Ascending aorta (tissue), 2 donors: ENCODE measurements at places on chromosomes 7 and 10.

- H3K27me3 ChIP-seq: no peaks in the 10 kb centered on the region
- H3K36me3 ChIP-seq: no peaks in the 10 kb centered on the region
- DNase-seq: peak; percentile 98
- H3K4me3 ChIP-seq: peak overlapping the region; percentile 96
- no peaks in the 10 kb centered on the region for H3K4me1 ChIP-seq
- peak overlapping the region; percentile 100 for H3K27ac ChIP-seq
These were observed 685 bp downstream of the LUC7L2 start for GRCh38 chr7:139360210-139360947.

GRCh38 chr10:13649844-13650520 lies 63.2 kb downstream of the PRPF18 start:
- H3K4me1 ChIP-seq: no peaks in the 10 kb centered on the region
- no peak overlapping the region for H3K27ac ChIP-seq
- H3K27me3 ChIP-seq: no peaks in the 10 kb centered on the region
- H3K36me3 ChIP-seq: peaks cover 77% of the 10 kb centered on the region
- H3K4me3 ChIP-seq: no peak overlapping the region

- no peaks in the 10 kb centered on the region for H3K36me3 ChIP-seq
- H3K4me1 ChIP-seq: no peaks in the 10 kb centered on the region
- no peak overlapping the region for H3K27ac ChIP-seq
- no peaks in the 10 kb centered on the region for H3K27me3 ChIP-seq
- DNase-seq: no peak
These were observed 10.7 kb downstream of the DNA2 start for GRCh38 chr10:68461032-68461431.

- H3K27ac ChIP-seq: peak overlapping the region; percentile 98
- no peak for DNase-seq
- peaks cover 75% of the 10 kb centered on the region for H3K4me1 ChIP-seq
- peaks cover 9% of the 10 kb centered on the region for H3K36me3 ChIP-seq
These were observed 3.2 kb upstream of the SERPINE1 start for GRCh38 chr7:101123703-101124068.

- no peaks in the 10 kb centered on the region for H3K4me1 ChIP-seq
- no peaks in the 10 kb centered on the region for H3K36me3 ChIP-seq
- H3K4me3 ChIP-seq: no peak overlapping the region
- no peaks in the 10 kb centered on the region for H3K27me3 ChIP-seq
These were observed 649.0 kb upstream of the PCDH15 start for GRCh38 chr10:55449981-55450380.

DNA sequence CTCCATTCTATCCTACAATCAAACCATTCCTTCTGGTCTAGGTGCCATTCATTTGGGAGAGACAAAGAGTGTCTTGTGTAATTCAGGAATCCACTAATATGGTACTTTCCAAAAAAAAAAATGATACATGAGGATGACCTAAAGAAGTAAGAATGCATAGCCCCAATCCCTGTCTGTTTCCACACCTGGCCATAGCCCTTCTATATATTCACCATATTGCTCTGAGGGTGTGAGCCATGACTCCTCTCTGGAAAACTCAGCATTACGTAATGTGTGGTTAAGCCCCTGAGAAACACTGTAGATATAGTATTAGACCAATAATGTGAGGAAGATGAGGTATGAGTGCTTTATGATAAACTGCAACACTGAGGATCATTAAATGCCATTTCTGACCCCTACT lies 592.7 kb downstream of the INHBA start:
- DNase-seq: no peak
- no peaks in the 10 kb centered on the region for H3K36me3 ChIP-seq
- no peaks in the 10 kb centered on the region for H3K4me1 ChIP-seq
- no peak overlapping the region for H3K27ac ChIP-seq
- H3K4me3 ChIP-seq: no peak overlapping the region
- no peaks in the 10 kb centered on the region for H3K27me3 ChIP-seq

DNA sequence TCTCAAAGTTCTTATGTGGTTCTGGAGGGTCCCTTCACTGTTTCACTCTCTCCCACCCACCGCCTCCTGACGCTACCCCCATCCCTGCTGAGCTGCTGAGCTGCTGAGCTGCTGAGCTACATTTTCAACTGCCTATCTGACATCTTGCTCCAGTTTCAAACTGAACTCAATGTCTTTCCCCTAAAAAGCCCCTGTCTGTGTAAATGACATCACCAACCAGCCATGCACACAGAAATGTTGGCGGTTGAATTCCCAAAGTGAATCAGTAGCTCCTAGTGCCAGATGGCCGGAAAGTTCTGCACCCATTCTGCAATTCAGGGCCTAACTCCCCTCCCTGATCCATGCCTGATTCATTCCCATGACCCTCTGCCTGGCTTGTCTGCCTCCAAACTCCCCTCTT lies 71.2 kb downstream of the WNT2 start:
- DNase-seq: no peak
- H3K36me3 ChIP-seq: no peaks in the 10 kb centered on the region
- no peak overlapping the region for H3K27ac ChIP-seq

DNA sequence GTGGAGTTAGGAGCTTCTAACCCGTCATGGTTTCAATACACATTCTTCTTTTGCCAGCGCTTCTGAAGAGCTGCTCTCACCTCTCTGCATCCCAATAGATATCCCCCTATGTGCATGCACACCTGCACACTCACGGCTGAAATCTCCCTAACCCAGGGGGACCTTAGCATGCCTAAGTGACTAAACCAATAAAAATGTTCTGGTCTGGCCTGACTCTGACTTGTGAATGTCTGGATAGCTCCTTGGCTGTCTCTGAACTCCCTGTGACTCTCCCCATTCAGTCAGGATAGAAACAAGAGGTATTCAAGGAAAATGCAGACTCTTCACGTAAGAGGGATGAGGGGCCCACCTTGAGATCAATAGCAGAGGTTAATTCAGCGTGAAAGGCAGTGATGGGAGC lies 22.4 kb downstream of the PRSS2 start:
- no peaks in the 10 kb centered on the region for H3K36me3 ChIP-seq
- H3K4me3 ChIP-seq: no peak overlapping the region
- no peak overlapping the region for H3K27ac ChIP-seq
- peaks cover 5% of the 10 kb centered on the region for H3K27me3 ChIP-seq
- DNase-seq: no peak

DNA sequence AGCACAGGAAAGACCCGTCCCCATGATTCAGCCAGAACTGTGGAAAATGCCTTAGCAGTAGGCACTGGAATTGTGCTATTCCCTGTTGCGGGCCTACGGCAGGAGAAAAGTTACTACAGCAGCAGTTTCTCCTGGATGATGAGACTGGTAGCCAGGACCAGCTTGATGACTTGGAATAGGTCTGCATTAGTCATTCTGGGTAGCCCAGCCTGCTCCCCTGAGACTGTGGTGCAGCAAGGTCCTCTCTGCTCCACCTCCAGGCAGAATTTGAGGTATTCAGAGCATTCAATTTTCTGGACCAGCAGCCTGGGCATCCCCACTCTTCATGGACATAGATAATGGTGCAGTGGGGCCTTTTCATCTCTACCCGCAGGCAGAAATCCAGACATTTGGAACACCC lies 490.0 kb downstream of the SH2D4B start:
- H3K27ac ChIP-seq: no peak overlapping the region
- H3K36me3 ChIP-seq: no peaks in the 10 kb centered on the region
- H3K27me3 ChIP-seq: no peaks in the 10 kb centered on the region
- H3K4me3 ChIP-seq: no peak overlapping the region

- no peak overlapping the region for H3K27ac ChIP-seq
- H3K36me3 ChIP-seq: no peaks in the 10 kb centered on the region
- no peak for DNase-seq
These were observed 92.9 kb downstream of the PPP1R3C start for GRCh38 chr10:91539930-91540329.

- no peaks in the 10 kb centered on the region for H3K36me3 ChIP-seq
- DNase-seq: no peak
- H3K27ac ChIP-seq: peak overlapping the region; percentile 8
- no peak overlapping the region for H3K4me3 ChIP-seq
These were observed 56.7 kb downstream of the ZNF365 start for GRCh38 chr10:62430881-62431280.

DNA sequence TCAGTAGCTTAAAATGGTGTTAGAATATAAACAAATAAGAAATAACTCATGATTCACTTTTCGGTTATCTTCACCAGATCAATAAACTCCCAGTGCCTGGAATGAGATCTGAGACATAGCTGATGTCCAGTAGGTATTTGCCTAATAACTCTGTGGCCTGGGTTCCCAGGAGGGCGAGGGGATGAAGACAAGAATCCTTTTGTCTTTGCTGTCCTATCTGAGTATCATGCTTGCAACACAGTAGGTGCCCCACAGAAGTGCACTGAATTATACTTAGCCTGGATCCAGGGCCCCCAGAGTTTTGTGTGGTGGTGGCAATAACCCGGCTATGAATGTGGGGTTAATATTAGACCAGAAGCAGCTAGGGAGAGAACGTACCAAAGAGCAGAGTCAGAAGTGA lies 350.1 kb upstream of the AOAH start:
- no peak for DNase-seq
- H3K27ac ChIP-seq: no peak overlapping the region
- no peak overlapping the region for H3K4me3 ChIP-seq
- H3K36me3 ChIP-seq: no peaks in the 10 kb centered on the region
- no peaks in the 10 kb centered on the region for H3K27me3 ChIP-seq

- H3K36me3 ChIP-seq: no peaks in the 10 kb centered on the region
- no peaks in the 10 kb centered on the region for H3K27me3 ChIP-seq
- no peaks in the 10 kb centered on the region for H3K4me1 ChIP-seq
- H3K4me3 ChIP-seq: no peak overlapping the region
These were observed 542.2 kb upstream of the FOXK1 start for GRCh38 chr7:4139656-4140625.

GRCh38 chr7:47248797-47249196 lies 333.1 kb downstream of the TNS3 start:
- no peak for DNase-seq
- H3K27me3 ChIP-seq: no peaks in the 10 kb centered on the region
- no peaks in the 10 kb centered on the region for H3K36me3 ChIP-seq
- no peak overlapping the region for H3K27ac ChIP-seq

- no peaks in the 10 kb centered on the region for H3K27me3 ChIP-seq
- DNase-seq: no peak
- H3K36me3 ChIP-seq: no peaks in the 10 kb centered on the region
- H3K27ac ChIP-seq: no peak overlapping the region
These were observed 845.9 kb downstream of the TYW1 start for GRCh38 chr7:67842571-67842970.

DNA sequence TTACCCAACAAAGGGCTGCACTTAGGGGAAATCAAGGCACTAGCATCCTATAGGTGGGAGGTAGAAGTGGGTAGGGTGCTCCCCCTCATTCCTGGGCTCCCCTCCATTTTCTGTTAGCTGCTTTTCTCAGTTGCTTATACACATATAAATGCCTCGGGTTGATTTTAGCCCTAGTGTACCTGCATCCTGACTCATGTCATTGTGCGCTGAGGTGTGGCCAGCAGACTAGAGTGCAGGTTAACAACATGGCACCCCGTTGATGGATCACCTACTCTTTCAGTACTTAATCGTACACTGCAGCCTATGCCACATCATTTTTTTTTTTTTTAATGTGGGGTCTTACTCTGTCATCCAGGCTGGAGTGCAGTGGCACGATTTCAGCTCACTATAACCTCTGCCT lies 144.0 kb upstream of the ITGB1 start:
- H3K36me3 ChIP-seq: no peaks in the 10 kb centered on the region
- H3K27me3 ChIP-seq: no peaks in the 10 kb centered on the region
- DNase-seq: no peak
- no peak overlapping the region for H3K27ac ChIP-seq
- H3K4me3 ChIP-seq: no peak overlapping the region

GRCh38 chr10:93516006-93516380 lies 19.6 kb downstream of the CEP55 start:
- H3K36me3 ChIP-seq: no peaks in the 10 kb centered on the region
- DNase-seq: no peak
- H3K4me3 ChIP-seq: no peak overlapping the region
- H3K27me3 ChIP-seq: no peaks in the 10 kb centered on the region
- peaks cover 21% of the 10 kb centered on the region for H3K4me1 ChIP-seq
- H3K27ac ChIP-seq: peak overlapping the region; percentile 88

DNA sequence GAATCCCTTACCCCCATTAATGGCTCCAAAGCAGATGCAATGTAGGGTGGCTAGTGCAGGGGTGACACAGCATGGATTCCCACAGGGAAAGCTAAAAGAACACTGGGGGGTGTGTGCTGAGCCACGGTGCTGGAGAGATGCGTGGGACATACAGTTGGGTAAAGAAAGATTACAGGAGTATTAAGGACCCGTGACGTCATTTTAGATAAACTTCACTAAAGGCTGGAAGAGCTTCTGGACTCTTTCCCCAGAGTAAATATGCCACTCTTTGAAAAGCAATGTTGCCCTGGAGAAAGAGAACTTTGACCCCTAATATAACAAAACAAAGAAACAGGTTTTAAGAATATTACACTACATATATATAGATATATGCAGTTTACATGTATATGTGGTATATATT lies 481.5 kb upstream of the VSTM2A start:
- H3K36me3 ChIP-seq: no peaks in the 10 kb centered on the region
- no peaks in the 10 kb centered on the region for H3K27me3 ChIP-seq
- no peak overlapping the region for H3K4me3 ChIP-seq
- H3K4me1 ChIP-seq: no peaks in the 10 kb centered on the region

- peak; percentile 54 for DNase-seq
- peaks cover 6% of the 10 kb centered on the region for H3K4me1 ChIP-seq
- no peak within 1 kb of the TSS for H3K27ac ChIP-seq
- H3K4me3 ChIP-seq: peak within 1 kb of the TSS; percentile 14
- H3K27me3 ChIP-seq: peaks cover 7% of the 10 kb centered on the region
These were observed at the start of gene NPFFR1 for GRCh38 chr10:70283445-70284399. TSS of gene NPFFR1 (minus strand) at chr10:70284004. CDS start at chr10:70283676, 328 bp downstream.

- no peak overlapping the region for H3K27ac ChIP-seq
- H3K4me1 ChIP-seq: no peaks in the 10 kb centered on the region
- H3K36me3 ChIP-seq: no peaks in the 10 kb centered on the region
- no peaks in the 10 kb centered on the region for H3K27me3 ChIP-seq
- no peak overlapping the region for H3K4me3 ChIP-seq
These were observed 370.8 kb downstream of the GRID1 start for GRCh38 chr10:85995791-85996190.

DNA sequence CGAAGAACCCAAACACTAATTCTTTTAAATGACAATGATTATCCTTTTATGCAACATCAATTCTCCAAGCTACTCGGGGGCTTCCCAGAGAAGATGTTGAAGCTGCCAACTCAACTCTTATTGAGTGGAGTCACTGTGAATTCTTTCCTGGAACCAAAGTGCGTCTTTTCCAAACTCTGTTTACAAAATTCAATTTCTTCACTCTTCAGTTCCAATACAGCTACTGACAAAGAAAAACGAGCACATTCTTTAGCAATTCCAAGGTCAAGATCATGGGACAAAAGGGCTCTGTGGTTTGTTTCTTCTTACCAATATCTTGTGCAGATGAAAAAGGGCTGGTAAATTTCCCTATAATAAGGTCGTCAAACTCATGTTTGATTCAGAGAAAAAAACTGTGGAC lies 74.2 kb downstream of the FAS start:
- no peak overlapping the region for H3K27ac ChIP-seq
- no peaks in the 10 kb centered on the region for H3K36me3 ChIP-seq
- H3K4me3 ChIP-seq: no peak overlapping the region
- H3K4me1 ChIP-seq: no peaks in the 10 kb centered on the region
- no peaks in the 10 kb centered on the region for H3K27me3 ChIP-seq

DNA sequence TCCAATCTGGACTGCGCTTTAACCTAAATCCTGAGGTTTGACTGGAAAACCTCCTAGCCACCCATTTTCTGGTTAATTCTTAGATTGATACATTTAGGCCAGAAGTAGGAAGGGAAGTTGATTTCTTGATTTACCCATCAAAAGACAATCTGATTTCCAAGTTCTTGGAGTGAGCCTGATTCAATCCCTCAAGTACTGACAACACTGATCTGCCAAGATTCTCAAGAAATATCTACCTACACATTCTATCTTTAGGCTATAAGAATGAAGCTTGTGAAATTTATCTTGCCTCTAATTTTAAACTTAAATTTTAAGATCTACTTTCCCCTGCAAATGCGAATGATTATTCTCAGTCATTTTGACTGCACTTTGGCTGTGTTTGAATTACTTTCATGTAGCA lies 5.9 kb downstream of the TAS2R16 start:
- H3K27ac ChIP-seq: no peak overlapping the region
- no peak overlapping the region for H3K4me3 ChIP-seq
- no peaks in the 10 kb centered on the region for H3K36me3 ChIP-seq
- H3K27me3 ChIP-seq: no peaks in the 10 kb centered on the region
